ENCODE measurements at places on chromosomes 2 and 18. TPM values are rescaled to one million over a fixed set of nuclear protein-coding genes. Genes with fewer than 3 reads are reported as not detected.

DNA sequence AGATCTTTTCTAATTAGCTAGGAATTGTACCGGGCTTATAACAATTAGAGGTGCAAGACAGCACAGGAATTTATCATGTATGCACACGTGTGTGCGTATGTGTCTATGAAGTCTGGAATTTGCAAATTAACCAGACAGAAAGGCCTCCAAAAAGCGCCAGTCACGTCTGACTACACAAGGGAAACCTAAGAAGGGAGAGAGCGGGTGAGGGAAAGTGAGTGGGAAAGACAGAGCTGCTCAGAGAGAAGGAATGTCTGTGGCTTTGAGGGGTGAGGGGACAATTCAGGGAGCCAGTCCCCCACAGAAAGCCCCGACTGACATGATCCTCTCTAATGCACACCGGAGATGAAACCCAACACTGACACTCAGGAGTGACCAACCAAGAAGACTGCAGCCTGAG is 197.7 kb upstream of the SH3BP4 start:
- no peak for DNase-seq

- no peak for DNase-seq
Measured at GRCh38 chr2:58006952-58007284, 39.7 kb upstream of the VRK2 start.

Gene SDC1
- 0.09 TPM for total RNA-seq

DNA sequence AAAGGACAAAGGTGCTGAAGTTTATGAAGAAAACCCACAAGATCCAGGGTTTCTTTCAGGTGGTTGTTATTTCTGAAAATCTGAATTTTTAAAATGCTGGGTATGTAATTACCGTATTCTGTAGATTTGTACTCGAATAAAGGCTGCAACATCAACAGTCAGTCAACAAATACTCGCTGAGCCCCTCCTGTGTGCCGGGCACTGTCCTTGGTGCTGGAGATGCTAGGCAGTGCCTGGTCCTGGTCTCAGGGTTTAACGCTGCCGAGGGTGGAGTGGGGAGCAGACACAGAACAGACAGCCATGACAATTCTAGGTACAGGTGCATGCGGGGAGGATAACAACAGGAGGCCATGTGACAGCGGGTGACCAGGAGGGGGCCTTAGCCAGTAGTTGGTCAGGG is 27.2 kb upstream of the PDIA6 start:
- DNase-seq: no peak

- peak; percentile 50 for DNase-seq
Measured at GRCh38 chr2:230660294-230661060, 52.2 kb upstream of the CAB39 start.

Gene FOXD4L1
- 0.42 TPM for total RNA-seq

Gene CGREF1
- total RNA-seq: not detected

DNA sequence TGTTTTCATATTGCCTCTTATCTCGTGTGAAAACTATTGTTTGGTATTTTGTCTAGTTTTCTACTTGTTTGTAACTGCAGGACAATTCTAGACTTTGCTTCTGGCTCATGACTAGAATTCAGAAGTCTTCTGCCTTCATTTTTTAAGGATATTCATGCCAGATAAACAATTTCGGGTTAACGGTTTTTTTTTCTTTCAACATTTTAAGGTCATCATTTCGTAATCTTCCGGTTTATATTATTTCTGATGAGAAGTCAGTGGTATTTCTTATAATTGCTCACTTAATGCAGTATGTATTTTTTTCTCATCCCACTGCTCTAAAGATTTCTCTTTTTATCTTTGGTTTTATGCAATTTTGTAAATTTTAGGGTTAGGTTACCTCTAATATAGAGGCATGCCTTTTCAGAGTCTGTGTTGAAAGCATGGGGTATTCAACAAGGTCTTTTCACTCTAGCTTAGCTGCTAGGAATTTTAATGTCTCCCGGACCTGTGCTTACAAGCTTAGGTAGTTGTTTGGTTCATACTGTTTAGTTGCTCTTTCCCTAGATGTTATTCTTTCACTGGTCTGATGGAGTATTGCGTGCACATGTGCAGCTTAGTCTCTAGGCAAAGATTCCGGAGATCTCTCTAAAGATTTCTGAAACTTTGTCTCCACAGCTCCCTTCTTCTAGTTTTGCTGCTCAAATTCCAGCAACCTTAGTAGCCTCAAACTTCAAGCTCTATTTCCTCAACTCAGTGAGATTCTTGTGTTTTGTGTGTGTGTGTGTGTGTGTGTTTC is 198.1 kb downstream of the MCFD2 start:
- DNase-seq: no peak

DNA sequence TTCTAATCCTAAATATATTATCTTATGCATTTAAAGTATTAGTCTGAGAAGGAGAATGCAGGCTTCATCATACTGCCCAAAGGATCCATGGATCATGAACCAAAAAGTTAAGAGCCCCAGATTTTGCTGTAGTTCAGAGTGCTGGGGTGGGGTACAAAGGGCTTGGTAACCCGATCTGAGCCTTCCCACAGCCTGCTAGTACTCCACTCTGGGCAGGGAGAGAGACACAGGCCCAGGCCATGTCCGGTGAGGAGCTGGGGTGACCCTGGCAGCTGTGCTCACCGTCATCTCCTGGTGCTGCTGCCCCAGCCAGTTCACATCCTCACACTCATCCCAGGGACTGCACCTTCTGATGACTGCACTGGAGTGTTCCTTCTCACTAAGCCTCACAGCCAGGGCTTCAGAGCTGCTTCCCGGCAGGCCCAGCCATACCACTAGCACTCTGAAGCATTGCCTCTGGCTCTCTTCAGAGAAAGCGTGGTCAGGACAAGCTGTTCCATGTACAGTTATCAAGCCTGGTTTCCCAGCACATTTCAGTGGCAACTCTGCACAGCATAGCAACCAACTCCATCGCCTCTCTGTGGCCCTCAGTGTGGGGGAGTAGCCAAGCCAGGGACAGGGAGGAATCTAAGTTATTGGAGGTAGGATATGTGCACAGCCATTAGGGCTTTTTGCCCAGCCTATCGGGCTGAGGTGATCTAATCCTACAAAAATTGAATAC is 189.0 kb upstream of the CTAGE1 start:
- no peak for DNase-seq

- no peak for DNase-seq
Measured at GRCh38 chr18:48693625-48694262, 154.9 kb downstream of the CTIF start.

DNA sequence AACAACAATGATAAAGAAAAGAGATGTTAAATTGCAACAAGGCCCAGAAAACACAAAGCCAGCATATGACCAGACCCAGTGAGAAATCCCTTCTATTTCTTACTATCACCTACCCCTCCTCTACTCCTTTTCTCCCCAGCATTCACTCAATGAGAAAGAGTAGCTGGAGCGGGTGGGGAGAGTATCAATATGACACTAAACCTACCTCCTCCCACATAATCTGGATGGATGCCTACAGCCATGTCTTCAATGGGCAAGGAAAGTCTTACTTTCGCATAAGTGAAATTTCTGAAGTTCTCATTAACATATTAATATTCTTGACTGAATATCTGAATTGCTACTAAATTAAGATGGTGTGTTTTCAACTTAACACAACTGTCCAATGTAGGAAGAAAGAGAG is 78.2 kb downstream of the AFF3 start:
- DNase-seq: no peak

GRCh38 chr18:27312853-27313252 is 127.7 kb upstream of the CHST9 start:
- no peak for DNase-seq

GRCh38 chr2:75379476-75380210 is 180.3 kb upstream of the TACR1 start:
- no peak for DNase-seq

DNA sequence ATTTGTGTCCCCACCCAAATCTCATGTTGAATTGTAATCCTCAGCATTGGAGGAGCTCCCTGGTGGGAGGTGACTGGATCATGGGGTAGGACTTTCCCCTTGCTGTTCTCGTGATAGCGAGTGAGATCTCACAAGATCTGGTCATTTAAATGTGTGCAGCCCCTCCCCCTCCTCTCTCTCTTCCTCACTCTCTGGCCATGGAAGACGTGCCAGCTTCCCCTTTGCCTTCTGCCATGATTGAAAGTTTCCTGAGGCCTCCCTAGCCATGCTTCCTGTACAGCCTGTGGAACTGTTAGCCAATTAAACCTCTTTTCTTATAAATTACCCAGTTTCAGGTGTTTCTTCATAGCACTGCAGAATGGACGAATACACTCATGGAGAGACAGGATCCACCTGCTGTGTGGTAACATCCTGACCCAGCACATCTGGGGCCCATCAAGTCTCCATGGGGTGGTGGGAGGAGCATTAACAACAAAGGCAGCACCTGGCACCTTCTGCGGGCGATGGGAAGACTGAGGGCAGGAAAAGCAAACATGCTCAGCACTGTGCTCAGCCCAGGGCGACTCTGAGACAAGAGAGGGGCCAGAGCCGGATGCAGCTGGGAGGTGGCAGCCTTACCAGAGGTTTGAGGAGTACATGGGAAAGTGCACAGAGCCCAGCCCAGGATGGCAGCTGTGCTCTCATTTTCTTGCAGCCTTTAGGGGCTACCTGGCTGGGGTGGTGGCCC is 16.2 kb upstream of the ALPP start:
- DNase-seq: no peak

Gene ALPG
- total RNA-seq: not detected

Gene CD8B2
- total RNA-seq: not detected

- DNase-seq: no peak
Measured at GRCh38 chr2:173649527-173650219, 295.0 kb downstream of the CDCA7 start.

DNA sequence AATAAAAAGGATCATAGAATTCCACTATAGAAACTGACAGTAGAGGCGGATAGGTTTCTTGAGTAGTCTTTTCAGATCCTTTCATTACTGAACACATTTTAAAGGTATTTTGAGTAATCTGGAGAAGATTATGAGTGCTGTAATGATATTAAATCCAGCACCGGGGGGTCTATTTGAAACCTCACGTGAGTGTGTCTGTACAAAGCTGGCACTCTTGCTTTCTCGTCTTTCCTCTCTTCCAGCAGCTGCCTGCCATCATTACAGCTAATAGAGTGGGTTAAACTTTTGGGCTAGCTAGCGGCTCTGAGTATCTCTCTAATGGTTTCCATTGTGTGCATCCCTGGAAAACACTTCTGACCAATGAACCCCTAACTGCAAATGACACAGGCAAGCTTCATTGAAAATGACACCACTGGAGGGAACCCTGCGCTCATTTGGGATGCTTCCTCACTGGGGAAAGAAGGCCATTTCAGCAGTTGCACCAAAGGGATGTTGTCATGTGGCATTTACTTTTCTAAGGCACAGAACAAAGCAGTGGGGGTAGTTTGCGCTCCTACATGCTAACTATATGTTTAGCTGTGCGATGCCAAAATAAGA is 101.0 kb downstream of the HRH4 start:
- DNase-seq: no peak

Gene LDAH
- 23.9 TPM for total RNA-seq

DNA sequence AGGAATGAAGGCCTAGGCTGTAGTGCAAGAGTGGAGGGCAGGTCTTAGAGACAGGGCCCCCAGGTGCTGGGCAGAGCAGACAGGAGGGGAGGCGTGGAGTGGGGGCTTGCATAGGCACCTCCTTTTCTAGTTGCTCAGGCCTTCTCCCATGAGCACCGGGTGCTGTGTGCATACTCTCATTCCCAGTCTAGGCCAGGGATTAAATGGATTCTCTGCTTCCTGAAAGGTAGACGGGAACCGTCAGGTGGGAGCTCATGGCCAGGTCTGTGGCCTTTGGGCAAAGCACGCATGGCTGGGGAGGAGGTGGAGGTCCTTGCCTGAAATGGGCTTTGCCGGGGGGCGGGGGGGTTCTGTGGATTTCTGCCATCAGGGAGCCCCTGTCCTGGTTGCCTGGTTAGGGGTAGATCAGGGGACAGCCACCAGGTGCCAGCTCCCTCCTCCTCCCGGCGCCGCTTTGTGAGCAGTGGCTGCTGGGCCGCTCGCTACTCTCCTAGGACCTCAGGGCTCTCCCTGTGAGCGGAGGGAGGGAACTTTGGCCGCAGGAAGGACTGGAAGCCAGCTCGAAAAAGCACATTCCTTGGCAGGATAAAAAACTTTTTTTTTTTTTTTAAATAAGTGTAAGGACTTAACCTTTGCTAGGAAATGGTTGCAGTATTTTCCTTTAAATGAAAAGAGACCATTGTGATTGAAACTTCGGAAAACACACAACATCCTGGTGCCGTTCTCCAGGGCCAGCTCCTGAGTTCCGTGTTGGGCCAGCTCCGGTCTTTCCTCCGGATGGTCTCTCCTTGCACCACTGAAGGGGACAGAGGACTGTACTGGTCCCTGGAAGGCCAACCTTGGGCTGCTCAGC is 82.8 kb upstream of the HAAO start:
- no peak for DNase-seq

DNA sequence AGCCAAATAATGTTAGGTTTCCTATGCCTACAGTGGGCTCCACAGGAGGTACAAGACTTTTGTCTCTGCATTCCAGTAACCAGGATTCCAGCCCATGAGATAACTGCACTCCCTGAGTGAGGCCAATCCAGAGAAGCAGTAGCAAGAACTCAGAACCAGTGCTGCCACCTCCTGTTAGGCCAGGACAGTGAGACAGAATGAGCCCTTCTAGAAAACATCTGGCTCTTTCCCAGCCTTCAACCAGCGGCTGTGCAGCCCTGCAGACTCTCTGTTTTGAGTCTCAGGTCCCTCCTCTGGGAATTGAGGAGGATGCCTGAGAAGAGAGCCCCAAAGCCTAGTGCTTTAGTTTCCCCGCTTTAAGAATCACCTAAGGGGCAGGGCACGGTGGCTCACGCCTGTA is 44.2 kb downstream of the ARID5A start:
- no peak for DNase-seq

DNA sequence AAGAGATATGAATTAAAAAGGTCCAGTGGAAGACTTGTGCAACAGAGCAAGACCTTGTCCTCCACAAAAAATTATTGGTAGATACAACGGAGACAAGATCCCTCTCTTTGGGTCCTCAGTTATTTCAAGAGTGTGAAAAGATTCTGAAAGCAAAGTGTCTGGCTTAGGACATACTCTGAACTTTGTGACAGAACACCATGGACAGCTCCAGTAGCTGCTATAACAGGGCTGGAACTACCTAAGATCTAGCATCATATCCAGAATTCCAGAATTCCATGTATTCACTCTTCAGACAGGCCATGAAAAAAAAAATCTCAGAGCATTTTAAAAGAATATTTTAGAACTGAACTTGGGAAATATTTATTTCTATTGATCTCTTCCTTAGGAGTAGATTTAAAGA is 74.8 kb upstream of the ZBTB14 start:
- no peak for DNase-seq

GRCh38 chr2:232954691-232955090 is 58.4 kb downstream of the NGEF start:
- no peak for DNase-seq

Gene LRP2
- not detected for total RNA-seq

- no peak for DNase-seq
Measured at GRCh38 chr18:21557607-21558253, 42.8 kb downstream of the ESCO1 start.

Gene CCNT2
- total RNA-seq: 75.4 TPM

DNA sequence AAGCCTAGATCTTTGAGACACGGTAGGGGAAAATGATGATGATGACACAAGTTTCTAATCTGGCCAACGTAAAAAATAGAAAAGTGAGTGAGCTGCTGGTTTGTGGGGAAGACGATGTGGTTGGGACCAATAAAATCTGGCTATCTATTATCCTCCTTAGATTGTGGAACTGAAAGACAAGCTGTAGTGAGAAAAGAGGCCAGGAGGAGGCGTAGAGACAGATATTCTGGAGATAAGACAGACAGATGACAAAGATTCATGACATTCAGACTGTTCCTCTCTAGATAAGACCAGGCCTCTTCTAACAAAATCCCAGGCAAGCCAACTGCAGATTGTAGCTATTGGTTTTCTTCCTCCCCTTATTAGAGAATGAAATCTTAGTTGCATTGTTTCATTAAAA is 376.3 kb upstream of the UBE2E3 start:
- DNase-seq: peak; percentile 4

Gene IL36A
- not detected for total RNA-seq
